ENCODE measurements at places on chromosomes 4 and X. TPM values are rescaled to one million over a fixed set of nuclear protein-coding genes. Genes with fewer than 3 reads are reported as not detected.

GAGE13 gene
- not detected for total RNA-seq

KCNIP4 gene
- total RNA-seq: not detected

DNA sequence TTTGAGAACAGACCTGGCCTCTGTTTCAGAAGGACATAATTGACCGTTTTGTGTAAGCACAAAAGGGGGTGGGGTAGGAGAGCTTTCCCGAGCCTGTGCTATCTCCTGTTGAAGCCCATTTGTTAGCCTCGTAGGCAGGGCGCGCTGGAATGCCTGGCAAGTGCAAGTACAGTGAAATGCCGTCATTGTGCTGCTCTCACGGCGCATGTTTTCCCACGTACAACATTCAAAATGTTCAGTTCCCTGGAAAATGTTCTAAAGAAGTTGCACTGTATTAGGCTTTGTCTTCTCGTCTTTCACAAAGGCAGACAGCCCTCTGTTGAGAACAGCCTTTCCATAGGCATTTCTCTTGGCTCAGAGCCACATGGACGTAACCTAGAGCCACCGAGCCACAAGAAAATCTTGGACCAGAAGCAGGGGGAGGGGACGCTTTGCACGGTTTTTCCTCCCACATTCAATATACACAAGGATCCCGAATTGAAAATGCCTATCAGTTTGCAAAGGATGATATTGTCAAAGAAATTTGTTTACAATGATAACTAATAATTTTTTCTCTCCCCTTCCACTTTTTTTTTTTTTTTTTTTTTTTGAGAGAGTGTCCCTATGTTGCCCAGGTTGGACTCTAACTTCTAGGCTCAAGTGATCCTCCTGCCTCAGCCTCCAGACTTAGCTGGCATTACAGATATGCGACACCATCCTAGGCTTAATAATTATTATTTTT lies 54.6 kb upstream of the RAPGEF2 start:
- DNase-seq: peak; percentile 85
- no peaks in the 10 kb centered on the region for H3K36me3 ChIP-seq
- no peaks in the 10 kb centered on the region for H3K27me3 ChIP-seq
- no peak overlapping the region for H3K27ac ChIP-seq

DNA sequence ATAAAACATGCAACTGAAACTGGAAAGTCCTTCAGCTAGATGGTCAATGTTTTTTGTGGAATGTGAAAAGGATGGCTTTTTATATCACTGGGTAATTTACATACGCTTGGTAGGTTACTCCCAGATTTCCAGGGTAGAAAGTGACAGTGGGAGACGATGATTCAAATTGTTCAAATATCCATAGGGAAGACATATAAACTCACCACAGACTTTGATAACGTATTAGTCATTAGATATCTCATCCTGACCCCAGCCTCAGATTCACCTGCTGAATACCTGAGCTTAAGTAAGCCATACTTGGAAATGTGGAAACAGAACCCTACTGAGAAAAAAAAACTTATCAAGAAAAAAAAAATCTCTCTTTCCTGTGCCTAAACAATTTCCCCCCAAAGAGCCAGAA lies 169.4 kb downstream of the ZNF674 start:
- no peak overlapping the region for H3K27ac ChIP-seq
- no peak for DNase-seq
- H3K4me3 ChIP-seq: no peak overlapping the region
- no peaks in the 10 kb centered on the region for H3K27me3 ChIP-seq

DNA sequence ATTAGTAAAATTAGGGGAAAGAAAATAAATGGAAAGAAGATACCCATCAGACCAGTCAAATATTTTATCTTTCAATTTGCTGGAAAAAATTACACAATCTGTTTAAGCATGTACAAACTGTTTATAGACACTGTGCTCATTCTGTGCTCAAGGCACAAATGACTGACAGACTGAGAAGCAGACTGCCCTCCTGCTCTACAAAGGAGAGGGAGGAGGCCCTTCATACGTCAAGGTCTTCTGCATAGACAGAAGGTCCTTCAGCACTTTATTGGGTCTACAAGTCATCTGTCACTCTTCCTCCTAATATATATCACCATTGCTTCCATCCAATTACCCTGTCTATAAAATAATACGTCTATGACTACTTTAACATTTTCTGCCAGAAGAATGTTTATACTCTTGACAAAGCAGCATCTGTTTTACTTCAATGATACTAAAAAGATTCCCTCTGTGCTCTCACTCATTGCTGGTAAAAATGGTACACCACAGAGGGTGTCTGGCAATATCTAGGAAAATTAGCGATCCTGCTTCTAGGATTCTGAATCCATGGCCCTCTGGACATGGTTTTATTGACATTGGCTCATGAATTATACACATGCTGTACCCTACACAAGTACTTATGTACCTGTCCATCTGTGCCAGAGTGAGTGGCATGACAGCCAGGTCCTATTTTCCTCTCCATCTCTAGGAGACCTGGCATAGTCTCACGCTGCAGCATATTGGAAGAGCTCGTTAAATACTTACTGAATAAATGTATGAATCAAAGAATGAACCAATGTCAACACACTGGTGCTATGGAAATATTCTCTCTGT lies 11.3 kb downstream of the SLC10A6 start:
- no peaks in the 10 kb centered on the region for H3K36me3 ChIP-seq
- peaks cover 11% of the 10 kb centered on the region for H3K4me1 ChIP-seq
- DNase-seq: no peak
- no peak overlapping the region for H3K4me3 ChIP-seq
- no peaks in the 10 kb centered on the region for H3K27me3 ChIP-seq

DNA sequence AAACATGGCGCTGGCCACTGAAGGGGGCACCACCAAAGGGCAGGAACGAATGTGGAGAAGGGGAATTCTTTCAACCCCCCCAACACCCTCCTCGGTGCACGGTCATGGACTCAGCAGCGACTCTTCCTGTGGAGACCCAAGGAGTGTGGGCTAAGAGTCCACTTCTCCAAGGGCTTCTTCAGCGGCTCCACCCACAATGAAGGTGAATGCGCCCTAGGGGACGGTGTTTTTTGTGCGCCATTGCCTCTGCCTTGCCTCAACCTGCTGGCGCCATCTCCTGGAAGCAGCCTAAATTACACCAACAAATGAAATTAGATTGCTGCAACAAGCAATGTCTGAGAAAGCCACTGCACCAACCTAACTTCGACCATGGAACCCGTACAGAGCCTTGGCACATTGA lies 169.2 kb upstream of the MAGEB18 start:
- no peaks in the 10 kb centered on the region for H3K4me1 ChIP-seq
- H3K4me3 ChIP-seq: no peak overlapping the region
- no peaks in the 10 kb centered on the region for H3K36me3 ChIP-seq
- H3K27ac ChIP-seq: no peak overlapping the region
- H3K27me3 ChIP-seq: no peaks in the 10 kb centered on the region
- no peak for DNase-seq

DNA sequence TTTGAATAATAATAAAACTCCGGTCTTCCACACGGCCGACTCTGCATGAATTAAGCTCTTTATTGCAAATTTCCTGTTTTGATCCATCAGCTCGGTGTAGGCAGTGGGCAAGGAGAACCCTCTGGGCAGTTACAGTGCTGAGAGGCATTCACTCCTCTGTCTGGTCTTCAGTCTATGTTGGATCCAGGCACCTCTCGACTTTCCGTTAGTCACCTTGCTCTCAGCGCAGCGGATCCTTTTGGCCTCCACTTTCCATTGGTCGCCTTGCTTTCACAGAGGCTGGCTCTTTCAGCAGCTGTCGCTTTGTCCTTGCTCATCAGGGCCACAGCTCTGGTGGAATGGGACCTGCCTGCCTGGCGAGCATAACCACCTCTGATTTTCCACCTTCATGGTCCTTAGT lies 52.9 kb downstream of the TRMT44 start:
- no peak overlapping the region for H3K27ac ChIP-seq
- DNase-seq: no peak
- H3K36me3 ChIP-seq: no peaks in the 10 kb centered on the region
- H3K4me1 ChIP-seq: no peaks in the 10 kb centered on the region

DNA sequence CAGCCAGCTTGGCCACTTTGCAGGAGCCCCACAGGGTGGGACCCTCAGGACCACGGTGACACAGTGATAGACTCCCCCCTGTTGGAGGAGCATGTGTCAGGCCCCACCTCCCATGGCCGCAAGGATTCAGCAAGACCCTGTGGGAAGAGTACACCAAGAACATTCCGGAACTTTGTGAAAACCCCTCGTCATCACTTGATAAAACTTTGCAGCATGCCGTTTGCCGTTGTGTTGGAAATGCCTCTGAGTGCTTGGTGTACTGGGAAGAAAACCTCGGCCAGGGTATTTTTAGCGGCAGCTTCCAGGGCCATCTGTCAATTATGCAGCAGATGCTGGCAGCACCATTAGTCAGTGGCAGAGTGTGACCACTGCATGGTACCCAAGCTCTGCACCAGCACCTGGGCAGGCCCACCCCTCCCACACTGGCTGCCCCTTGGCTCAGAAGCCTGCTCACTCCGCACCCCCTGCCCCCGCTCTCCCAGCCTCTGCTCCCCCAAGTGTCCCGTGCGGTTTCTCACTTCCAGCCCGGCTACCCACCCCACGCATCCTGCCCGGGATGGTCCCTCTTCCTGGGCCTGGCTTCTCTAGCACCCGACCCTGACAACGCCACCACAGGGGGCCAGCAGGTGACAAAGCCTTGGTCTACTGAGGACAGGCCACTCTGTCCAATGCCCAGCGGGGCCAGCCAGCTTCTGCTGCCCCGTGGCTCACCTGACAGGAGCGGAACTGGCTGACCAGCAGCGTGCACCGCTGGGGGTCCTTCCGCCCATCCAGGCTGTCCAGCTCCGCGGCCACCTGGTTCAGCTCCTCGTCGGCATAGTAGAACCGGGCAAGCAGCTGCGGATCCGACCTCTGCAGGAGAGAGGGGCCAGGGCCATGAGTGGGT lies 65.0 kb downstream of the ZFYVE28 start:
- no peaks in the 10 kb centered on the region for H3K4me1 ChIP-seq
- H3K27ac ChIP-seq: no peak overlapping the region
- no peak for DNase-seq
- H3K36me3 ChIP-seq: no peaks in the 10 kb centered on the region
- H3K27me3 ChIP-seq: no peaks in the 10 kb centered on the region
- H3K4me3 ChIP-seq: no peak overlapping the region

DNA sequence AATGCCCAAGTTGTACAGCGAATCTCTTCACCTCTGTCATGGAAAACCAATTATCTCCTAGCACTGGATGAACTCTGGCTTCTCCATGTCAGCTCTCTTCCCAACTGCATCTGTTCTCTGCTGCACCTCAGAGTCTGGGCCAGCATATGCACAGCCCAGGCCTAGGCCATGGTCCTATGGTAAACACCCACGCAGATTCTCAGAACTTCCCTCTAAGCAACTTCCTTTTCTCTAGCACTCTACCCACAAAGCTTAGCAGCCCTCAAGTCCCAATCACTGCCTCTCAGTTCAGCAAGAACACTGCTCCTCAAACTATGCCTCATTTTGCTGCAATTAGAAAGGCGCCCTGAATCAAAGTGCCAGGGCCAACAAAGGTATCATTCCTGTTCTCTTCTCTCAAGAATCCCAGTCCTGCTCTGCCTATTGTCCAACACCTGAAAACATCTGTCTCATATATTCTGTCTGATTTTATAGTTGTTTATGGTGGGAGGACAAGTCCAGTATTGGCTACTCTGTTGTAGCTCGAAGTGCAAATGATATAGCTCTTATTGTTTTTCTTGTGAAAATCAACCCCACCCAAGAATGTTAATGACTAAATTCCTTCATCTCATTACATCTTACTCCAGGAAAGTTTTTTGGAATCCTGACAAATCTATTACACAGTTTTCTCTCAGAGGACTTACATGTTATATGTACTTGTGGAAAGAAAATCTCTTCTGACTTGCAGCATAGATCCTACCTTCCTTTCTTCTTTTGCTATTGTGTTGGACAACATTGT lies 85.4 kb downstream of the DCHS2 start:
- H3K36me3 ChIP-seq: no peaks in the 10 kb centered on the region
- no peaks in the 10 kb centered on the region for H3K27me3 ChIP-seq
- no peaks in the 10 kb centered on the region for H3K4me1 ChIP-seq
- no peak overlapping the region for H3K4me3 ChIP-seq
- H3K27ac ChIP-seq: no peak overlapping the region

DNA sequence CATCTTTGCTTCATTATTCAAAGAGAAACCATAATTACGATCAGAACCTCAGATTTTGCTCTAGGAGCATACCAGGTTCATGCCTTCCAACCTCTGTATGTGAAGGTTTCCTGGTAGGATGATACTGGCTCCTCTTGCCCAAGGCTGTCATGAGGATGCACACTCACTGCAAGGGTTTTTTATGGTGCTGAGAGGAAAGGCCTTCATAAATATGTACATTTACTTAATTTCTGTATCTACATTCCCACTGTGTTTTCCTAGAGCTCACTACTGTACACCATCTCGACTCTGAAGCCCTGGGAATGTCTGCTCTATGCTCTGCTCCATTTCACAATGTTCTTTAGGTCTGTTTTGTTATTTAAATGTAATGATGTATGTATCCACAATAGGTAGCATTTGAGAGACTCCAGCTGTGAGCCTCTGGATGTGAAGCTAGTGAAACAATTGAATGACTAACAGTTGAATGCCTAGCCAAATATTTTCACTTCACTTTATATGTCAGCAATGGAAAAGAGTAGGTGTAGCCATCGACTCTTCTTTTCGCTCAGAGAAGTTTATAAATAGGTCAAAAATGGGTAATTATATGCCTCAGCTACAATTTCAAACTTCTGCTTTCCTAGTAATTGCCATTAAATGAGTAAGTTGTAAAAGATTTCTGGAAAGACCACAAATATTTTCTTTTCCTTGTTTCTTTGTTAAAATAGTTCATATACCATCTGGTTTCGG lies 228.0 kb downstream of the PALLD start:
- peaks cover 24% of the 10 kb centered on the region for H3K4me1 ChIP-seq
- no peaks in the 10 kb centered on the region for H3K27me3 ChIP-seq
- peak overlapping the region; percentile 5 for H3K27ac ChIP-seq
- no peaks in the 10 kb centered on the region for H3K36me3 ChIP-seq
- DNase-seq: peak; percentile 67

GRCh38 chr4:77376788-77377460 lies 219.9 kb downstream of the CCNG2 start:
- no peak overlapping the region for H3K27ac ChIP-seq
- no peaks in the 10 kb centered on the region for H3K4me1 ChIP-seq
- no peak for DNase-seq
- H3K36me3 ChIP-seq: no peaks in the 10 kb centered on the region
- H3K4me3 ChIP-seq: no peak overlapping the region

DNA sequence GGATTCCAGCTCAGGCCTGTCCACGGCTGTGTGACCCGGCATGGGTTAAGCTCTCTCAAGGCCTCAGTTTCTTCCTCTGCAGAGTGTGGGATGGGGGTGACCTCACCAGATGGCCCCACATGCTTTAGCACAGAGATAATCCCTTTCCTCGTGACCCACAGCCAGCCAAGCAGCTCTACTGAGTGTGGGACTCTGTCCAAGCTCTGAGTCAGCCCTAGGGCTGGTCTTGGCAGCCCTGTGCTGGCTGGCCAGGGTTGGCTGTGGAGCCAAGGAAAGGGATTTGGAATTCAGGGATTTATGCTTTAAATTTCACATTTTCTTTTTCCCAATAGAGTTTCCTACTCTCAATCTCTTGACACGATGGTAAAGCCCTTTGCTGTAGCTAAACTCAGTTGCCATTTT lies 19.7 kb upstream of the SPON2 start:
- H3K4me3 ChIP-seq: peak overlapping the region; percentile 45
- no peaks in the 10 kb centered on the region for H3K36me3 ChIP-seq
- DNase-seq: peak; percentile 97
- peaks cover 26% of the 10 kb centered on the region for H3K4me1 ChIP-seq
- H3K27ac ChIP-seq: peak overlapping the region; percentile 82

Measured in GM23248 (cell line).